ENCODE measurements at places on chromosomes 3 and 15.

- DNase-seq = no peak
Measured at GRCh38 chr15:88066636-88067330, 189.8 kb downstream of the NTRK3 start.

DNA sequence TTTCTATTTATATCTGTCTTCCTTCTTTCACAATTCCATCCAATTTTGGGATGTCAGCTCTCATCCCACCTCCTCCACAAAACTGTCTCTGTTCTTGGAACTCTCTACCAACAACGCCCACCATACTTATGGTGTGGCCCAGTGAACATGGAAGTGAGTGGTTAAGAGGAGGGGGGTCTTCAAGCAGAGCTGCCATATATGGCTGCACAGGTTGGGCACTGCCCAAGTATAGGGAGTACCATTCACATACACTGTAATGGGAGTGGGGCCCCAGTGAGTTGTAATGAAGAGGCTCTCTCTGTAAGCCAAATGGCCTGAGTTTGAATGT is 7.9 kb upstream of the CAMK1 start:
- no peak for DNase-seq

GRCh38 chr3:67291287-67292252 is 293.5 kb downstream of the KBTBD8 start:
- no peak for DNase-seq

DNA sequence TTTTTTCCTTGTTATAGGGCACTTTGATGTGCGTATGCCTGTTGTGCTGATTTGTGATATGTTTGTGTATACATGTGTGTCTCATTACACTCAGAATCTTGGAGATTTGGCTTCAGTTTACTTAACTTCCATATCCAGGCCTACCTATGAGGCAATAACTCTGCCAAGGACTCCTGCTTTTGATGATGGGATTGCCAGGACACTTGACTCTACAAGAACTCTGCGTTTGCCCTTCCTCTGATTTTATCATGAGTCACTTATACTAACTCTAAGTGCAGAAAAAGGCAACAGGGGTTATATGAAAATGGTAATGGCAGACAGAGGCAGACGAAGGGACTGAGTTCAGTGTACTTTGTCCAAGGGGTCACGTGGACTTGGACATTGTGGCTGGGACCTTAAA is 33.6 kb downstream of the MCTP2 start:
- no peak for DNase-seq
